ENCODE measurements at places on chromosomes 7 and 10.
A peak's percentile ranks its signal among the peaks of the same experiment; 100 is the strongest.

DNA sequence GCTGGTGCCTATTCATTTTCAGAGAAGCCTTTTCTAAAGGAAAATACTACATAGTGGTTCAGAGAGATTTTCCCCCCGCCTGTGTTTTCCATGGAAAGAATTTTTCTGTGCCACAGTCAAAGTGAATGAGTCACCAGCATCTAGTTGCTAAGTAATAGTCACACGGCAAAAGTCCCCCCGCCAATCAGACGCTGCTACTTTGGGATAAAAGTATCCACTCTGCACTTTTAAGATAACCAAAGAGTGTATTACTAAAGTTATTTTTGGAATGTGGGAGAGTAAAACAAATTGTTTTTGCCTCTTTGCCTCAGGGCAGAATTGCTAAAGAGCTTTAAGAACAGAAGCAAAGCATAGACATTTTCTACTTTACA lies 23.5 kb downstream of the ABLIM1 start:
- no peaks in the 10 kb centered on the region for H3K36me3 ChIP-seq
- H3K27me3 ChIP-seq, result peaks cover 5% of the 10 kb centered on the region
- DNase-seq, result peak; percentile 93
- no peak overlapping the region for H3K27ac ChIP-seq
- no peak overlapping the region for H3K4me3 ChIP-seq

DNA sequence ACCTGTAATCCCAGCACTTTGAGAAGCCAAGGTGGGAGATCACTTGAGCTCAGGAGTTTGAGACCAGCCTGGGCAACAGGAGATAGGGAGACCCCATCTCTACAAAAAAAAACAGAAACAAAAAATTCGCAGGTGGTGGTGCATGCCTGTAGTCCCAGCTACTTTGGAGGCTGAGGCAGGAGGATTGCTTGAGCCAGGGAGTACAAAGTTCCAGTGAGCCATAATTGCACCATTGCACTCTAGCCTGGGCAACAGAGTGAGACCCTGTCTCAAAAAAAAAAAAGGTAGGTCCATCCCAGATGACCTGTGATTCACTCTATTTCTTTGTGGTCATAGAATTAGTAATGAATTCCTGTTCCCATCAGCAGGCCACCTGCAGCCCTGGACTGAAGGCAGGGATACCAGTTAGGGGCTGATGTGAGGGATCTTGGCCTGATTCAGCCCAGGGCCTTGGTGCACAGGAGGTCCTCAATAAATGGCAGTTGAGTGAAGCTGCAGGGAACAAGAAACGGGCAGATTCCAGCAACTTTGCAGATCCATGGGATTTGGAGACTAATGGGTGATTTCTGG lies at the start of gene MYH16:
Gene MYH16, plus strand, starts transcription at position 364 of the 570 bp plus-strand sequence.
- H3K4me3 ChIP-seq, result no peak within 1 kb of the TSS
- peak; percentile 57 for DNase-seq
- peaks cover 8% of the 10 kb centered on the region for H3K4me1 ChIP-seq
- H3K27me3 ChIP-seq, result no peaks in the 10 kb centered on the region
- no peaks in the 10 kb centered on the region for H3K36me3 ChIP-seq

DNA sequence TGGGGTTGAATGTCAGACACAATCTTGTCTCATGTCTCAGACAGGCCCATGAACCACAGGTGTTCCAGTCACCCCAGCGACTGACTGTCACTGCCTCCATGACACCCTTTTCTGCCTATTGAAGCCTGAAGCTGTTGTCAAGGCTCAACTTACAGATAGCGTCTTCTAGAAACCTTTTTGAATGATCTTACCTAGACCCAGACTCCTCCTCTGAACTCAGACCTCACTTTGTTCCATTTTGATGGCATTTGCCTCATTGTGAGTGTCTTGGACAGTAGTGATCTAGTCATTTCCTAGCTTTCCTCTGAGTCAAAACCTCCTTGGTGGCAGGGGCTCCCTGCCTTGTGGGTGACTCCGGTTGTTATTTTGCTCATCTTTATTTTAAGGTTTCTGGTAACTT lies 98.3 kb upstream of the AGK start:
- no peak overlapping the region for H3K4me3 ChIP-seq
- no peaks in the 10 kb centered on the region for H3K27me3 ChIP-seq

DNA sequence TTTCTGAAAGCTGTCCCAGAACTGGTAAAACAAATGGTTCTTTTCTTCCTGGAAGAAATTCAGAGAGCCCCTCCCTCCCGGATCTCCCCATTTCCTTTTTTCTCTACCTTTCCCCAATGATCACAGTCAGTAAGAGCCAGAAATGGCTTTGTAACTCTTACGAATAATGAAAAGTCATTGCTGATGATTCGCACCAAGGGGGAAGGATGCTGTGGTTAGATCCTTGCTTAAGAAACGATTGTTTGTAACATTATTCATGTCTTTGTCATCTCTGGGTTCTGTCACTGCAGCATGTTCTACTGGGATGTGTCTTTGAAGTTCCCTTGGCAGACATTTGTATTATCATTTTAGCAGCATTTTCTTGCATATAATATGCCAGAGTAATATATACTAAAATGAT lies 138.9 kb downstream of the CACNB2 start:
- DNase-seq, result peak; percentile 61
- no peaks in the 10 kb centered on the region for H3K36me3 ChIP-seq
- no peak overlapping the region for H3K4me3 ChIP-seq

GRCh38 chr7:151987748-151988529 lies 31.7 kb downstream of the GALNTL5 start:
- no peak overlapping the region for H3K27ac ChIP-seq
- H3K36me3 ChIP-seq, result no peaks in the 10 kb centered on the region
- DNase-seq, result peak; percentile 42
- H3K27me3 ChIP-seq, result peaks cover 9% of the 10 kb centered on the region

- H3K27me3 ChIP-seq, result no peaks in the 10 kb centered on the region
- no peaks in the 10 kb centered on the region for H3K4me1 ChIP-seq
- DNase-seq, result no peak
- peaks cover 7% of the 10 kb centered on the region for H3K36me3 ChIP-seq
- H3K27ac ChIP-seq, result no peak overlapping the region
- H3K4me3 ChIP-seq, result no peak overlapping the region
These were observed 127.8 kb downstream of the SH3PXD2A start for GRCh38 chr10:103727546-103727963.

- H3K4me1 ChIP-seq, result no peaks in the 10 kb centered on the region
- H3K27ac ChIP-seq, result no peak overlapping the region
- no peaks in the 10 kb centered on the region for H3K27me3 ChIP-seq
- DNase-seq, result no peak
These were observed 204.9 kb upstream of the SP8 start for GRCh38 chr7:20991544-20991943.

Measured in IMR-90 (cell line).